Hindlimb muscle (tissue), 1 donor: ENCODE measurements at places on chromosomes 1 and 21. TPM values are rescaled to one million over a fixed set of nuclear protein-coding genes. Genes with fewer than 3 reads are reported as not detected.

C1orf53 gene
- polyA plus RNA-seq, result 1.0 TPM

NBPF20 gene
- polyA plus RNA-seq, result 4.4 TPM

GRCh38 chr21:46018615-46019014 is 37.0 kb downstream of the COL6A1 start:
- DNase-seq, result no peak

CLEC20A gene
- polyA plus RNA-seq, result not detected

DPH2 gene
- 19.5 TPM for polyA plus RNA-seq
